Right lobe of liver (tissue), 6 donors: ENCODE measurements at places on chromosomes 3 and 15. TPM values are rescaled to one million over a fixed set of nuclear protein-coding genes. Genes with fewer than 3 reads are reported as not detected.
A peak's percentile ranks its signal among the peaks of the same experiment; 100 is the strongest.

Gene SERPINI2
- not detected for total RNA-seq

Gene SH2D7
- total RNA-seq = not detected

DNA sequence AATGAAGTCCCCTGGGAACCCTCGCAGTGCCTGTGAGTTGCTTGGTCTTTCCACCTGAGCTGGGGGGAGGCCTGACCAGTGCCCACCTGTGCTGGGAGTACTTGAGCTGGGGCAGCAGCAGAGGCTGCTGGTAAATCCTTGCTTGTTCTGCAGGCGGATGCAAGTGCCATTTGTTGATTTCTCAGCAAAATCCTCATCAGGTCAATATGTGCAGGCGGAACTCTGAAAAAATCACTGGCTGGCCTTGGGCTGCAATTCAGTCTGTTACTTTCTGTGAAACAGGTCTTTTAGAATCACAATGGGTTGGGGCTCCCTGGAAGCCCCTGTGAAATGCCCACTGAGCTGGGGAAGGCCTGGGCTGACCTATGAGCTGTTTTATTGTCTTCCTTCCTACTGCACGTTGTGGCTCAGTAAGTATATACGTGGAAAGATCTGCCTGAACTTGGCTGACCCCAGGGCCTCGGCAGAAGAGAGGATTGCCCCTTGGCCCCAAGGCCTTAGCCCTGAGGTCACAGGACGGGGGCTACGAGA lies 182.0 kb upstream of the RGMA start:
- DNase-seq = no peak

DNA sequence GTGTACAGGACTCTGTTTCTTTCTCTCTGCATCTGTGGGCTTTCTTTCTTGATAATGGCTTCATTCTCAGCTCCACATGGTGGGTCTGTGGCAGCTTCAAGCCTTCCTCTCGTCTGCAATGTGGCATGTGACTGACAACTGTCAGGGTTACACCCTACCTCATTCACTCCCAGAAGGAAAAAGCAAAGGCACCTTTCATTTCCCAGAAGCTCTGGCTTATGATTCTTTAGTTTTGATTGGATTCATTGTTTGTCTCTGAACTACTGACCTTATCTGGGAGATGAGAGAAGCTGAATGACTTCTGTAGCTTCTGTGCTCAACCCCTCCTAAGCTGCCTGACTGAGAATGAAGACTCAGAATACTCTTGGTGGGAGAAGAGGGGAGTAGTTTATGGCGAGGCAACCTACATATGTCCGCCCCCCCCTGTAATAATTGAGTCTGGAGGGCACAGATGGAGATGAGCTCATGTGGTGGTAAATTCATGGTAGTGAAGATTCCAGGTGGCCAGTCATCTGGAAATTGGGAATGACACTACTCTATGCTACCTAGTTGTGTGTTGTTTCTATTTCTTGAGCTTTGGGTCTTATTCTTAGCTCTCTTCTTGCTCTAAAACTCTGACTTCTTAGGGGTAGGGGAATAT lies 38.4 kb downstream of the KCNAB1 start:
- no peak for DNase-seq

Gene ELL3
- 1.0 TPM for total RNA-seq

DNA sequence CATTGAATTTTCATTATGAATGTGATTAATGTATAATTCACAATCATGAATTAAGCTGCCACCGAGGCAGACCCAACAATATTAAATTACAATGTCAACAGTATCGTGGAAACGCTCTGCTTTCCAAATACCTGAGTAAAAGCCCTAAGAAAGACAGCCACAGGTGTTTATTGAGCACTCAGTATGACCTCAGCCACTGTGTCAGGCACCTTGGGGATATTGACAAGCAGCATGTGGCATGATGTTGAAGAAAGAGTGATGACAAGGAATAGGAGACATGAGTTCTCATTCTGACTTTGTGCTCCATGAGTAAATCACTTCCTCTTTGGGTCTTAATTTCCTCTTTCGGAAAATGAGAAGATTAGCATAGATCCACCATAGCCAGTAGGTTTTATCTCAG lies 12.8 kb downstream of the C2CD4A start:
- no peak for DNase-seq

Gene DHX36
- total RNA-seq = 21.5 TPM

Gene CHRD
- total RNA-seq = 67.5 TPM

DNA sequence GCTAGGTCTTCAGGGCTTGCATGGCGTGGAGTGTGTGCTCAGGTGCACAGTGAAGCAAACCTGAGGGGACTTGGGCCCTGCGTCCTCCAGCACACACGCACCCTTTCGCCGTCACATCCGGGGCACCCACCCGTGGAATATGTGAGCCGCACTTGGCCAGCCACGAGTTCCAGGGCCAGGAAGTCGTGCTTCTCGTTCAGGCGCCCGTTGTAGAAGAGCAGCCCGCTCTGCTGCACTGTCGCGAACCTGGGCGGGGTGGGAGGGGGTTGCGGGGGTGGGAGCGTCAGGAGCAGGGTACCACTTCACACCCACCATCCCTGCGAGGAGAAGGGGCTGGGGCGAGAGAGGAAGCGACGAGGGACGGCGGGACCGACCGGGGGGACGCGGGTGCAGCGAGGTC lies 7.1 kb downstream of the CELSR3 start:
- no peak for DNase-seq

GRCh38 chr15:87917480-87917879 lies 339.1 kb downstream of the NTRK3 start:
- DNase-seq = no peak

- no peak for DNase-seq
These were observed 901 bp upstream of the NMB start for GRCh38 chr15:84658788-84659411.

Gene GPR149
- total RNA-seq = not detected

GRCh38 chr3:128725547-128726022 lies 398 bp upstream of the RAB7A start:
- no peak for DNase-seq

Gene TERC
- 1.5 TPM for total RNA-seq

DNA sequence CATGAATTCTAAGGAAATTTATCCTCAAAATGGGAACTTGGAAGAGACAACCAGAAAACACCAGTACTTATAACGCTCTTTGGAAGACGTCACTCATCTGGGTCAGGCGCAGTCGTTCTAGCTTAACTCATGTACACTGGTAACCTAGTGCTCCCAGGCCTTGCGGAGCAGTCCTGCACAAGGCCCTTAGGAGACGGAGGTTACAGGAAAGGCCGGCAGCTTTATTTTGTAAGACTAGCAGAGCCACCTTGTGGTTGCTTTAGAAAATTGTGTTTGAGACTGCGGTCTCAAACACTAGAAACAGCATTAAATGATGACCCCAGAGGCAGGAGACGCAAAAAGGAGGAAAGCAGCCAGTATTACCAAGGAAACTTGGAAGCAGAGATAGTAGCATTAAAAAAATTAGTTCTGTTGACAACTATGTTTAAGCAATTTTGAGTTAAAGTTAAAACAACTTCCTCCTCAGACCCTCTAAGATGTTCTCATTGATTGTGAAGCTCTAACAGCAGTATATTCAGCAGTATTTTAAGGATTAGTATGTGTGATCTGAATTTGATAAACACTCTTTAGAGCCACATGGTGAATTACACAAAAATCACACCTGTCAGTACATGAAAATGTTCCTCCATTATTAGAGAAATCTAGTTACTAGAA lies 141.9 kb upstream of the C2CD4B start:
- peak; percentile 56 for DNase-seq

- DNase-seq = no peak
These were observed 200.2 kb downstream of the RPLP1 start for GRCh38 chr15:69652751-69653305.

Gene UACA
- total RNA-seq = 15.7 TPM

Gene SETD2
- 27.0 TPM for total RNA-seq

Gene CASR
- total RNA-seq = 0.16 TPM

Gene MUSTN1
- not detected for total RNA-seq

GRCh38 chr3:63493101-63493500 lies 159.4 kb upstream of the SNTN start:
- DNase-seq = no peak

GRCh38 chr3:58237941-58238681 lies 519 bp downstream of the ABHD6 start:
- DNase-seq = peak; percentile 91

Gene SLC6A6
- total RNA-seq = 8.2 TPM

- DNase-seq = no peak
These were observed 52.2 kb upstream of the SEC22A start for GRCh38 chr3:123149525-123149924.

GRCh38 chr3:129616713-129617112 lies 10.2 kb upstream of the PLXND1 start:
- peak; percentile 29 for DNase-seq

DNA sequence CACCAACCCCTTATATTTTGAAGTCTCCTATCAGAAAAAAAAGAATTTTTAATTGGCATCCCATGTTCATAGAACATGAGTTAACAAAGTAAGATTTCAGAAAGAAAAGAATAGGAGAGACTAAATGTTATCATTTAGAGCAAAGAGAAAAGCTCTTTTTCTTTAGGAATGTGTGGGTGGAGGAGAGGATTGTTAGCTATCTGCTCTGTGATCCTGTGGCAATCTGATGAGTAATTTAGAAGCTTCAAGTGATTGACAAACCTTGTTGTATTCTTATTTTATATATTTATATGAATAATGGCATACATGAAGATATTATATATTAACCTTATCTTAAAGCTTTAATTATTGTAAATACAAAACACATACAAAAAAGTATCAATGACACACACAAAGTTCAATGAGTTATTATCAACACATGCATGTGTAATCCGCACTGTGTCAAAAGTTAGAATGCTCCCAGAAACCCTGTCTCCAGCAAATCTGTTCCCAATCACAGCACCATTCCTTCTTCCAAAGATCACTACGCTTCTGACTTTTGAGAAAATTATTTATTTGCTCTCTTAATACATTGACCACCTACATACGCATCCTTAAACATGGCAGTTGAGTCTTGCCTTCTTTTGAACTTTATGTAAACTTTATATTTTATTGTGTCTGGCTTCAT lies 907.4 kb downstream of the MCTP2 start:
- no peak for DNase-seq

GRCh38 chr3:150599611-150600297 lies 3.4 kb upstream of the SELENOT start:
- DNase-seq = no peak

- no peak for DNase-seq
These were observed 2.0 kb downstream of the CIB2 start for GRCh38 chr15:78129077-78129750.

- DNase-seq = no peak
These were observed 175.8 kb upstream of the MME start for GRCh38 chr3:154904328-154904727.

DNA sequence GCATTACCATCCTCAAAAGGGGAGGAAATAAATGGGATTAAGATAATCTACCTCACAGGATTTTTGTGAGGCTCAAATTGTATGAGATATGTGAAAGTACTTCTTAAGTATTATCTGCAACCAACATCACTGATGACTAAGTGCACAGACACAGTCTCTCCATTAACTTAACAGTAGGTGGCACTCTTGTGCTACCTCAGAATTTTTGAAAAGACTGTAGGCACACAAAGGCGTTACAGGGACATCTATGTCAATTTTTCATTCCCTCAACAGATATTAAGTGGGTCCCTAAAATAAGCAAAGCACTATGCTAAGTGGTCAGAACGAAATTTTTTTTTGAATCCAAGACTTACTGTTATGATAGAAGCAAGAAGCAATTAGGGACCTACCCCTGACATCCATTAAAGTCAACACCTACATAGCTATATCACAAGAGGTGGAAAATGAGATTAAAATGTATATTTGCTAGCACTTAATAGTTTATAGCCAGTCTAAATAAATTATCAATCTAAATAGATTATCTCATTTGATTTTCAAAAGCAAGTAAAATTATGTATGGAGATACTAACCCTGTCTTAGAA lies 52.9 kb downstream of the RYK start:
- no peak for DNase-seq

- no peak for DNase-seq
These were observed 70.8 kb downstream of the EFCAB12 start for GRCh38 chr3:129357616-129358015.

Gene CACNA2D3
- total RNA-seq = not detected

DNA sequence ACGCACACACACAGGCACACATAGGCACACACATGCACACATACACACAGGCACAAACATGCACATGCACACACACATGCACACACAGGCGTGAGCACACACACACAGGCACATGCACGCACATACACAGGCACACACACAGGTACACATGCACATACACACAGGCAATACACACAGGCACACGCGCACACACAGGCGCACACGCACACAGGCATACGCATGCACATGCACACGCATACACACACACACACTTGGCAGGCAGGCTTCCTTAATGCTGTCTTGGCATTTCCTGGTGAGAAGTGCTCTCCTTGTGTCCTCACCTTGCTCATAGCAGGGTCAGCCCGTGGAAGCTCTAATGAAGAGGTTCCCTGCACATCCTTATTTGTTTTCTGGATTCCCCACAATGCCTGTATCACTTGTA lies 8.4 kb upstream of the SLCO2A1 start:
- no peak for DNase-seq
